ENCODE measurements at places on chromosomes 5 and 9.

GRCh38 chr5:81405126-81405891 is 11.4 kb upstream of the ACOT12 start:
- DNase-seq: no peak

DNA sequence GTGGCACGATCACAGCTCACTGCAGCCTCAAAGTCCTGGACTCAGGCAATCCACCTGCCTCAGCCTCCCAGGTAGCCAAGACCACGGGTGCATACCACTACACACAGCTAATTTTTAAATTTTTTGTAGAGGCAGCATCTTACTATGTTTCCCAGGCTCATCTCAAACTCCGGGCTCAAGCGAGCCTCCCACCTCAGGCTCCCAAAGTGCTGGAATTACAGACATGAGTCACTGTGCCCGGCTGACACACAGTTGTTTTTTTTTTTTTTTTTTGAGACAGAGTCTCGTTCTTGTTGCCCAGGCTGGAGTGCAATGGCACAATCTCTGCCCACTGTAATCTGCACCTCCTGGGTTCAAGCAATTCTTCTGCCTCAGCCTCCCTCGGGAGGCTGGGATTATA is 70.1 kb upstream of the CNOT6 start:
- no peak for DNase-seq

- DNase-seq: no peak
These were observed 4.8 kb downstream of the MCIDAS start for GRCh38 chr5:55222092-55222984.

- no peak for DNase-seq
These were observed 259.0 kb upstream of the IRX1 start for GRCh38 chr5:3336666-3337065.

DNA sequence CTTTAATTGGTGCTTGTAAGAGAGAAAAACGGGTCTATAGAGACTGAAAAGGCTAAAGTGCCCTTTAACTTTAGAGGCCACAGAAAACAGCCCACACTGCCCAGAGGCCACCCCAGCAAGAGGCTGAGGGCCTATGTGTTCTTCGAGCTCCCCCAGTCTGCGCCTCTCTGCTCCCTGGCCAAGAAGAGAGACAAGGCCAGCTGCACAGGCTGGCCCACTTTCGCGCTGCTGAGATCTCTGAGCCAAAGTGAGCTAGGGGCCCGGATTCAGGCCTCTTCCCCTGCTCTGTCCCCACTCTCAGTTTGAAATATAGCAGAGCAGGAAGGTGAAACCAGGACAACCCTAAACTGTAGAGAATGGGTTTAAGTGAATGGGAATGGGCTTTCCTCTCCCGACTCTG is 132.0 kb upstream of the TRIM32 start:
- no peak for DNase-seq

DNA sequence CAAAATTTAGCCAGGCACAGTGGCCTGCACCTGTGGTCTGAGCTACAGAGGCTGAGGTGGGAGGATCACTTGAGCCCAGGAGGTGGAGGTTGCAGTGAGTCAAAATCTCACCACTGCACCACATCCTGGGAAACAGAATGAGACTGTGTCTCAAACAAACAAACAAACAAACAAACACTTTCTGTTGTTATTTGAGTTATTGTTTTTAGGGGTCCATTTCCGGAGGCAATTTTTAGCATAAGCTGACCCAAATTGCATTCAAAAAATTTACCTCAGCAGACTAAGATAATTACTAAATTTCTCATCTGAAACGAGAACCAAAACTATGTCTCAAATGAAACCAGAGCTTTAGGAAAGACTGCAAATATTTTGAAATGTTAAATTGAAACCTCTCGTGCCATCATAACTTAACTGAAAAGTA is 1485.1 kb downstream of the EFNA5 start:
- DNase-seq: no peak

DNA sequence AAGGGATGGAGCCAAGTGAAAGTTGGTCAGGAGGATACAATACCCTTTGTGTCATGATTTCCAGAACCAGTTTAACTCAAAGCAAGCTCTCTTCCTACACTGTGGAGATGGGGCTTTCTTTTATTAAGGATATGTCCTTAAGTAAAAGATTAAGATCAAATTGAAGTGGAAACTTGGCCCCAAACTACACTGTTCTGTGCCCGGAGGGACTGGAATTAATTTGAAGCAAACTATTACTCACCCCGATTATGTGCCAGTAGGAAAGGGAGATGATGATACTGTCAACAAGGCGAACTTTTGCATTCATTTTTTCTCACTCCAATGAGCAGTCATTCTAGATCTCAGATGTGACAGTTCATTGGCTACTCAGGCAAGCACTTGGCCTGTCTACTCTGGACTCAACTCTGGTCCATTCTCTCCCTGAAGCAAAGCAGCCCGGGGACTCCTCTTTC is 186.7 kb downstream of the NTRK2 start:
- DNase-seq: no peak

DNA sequence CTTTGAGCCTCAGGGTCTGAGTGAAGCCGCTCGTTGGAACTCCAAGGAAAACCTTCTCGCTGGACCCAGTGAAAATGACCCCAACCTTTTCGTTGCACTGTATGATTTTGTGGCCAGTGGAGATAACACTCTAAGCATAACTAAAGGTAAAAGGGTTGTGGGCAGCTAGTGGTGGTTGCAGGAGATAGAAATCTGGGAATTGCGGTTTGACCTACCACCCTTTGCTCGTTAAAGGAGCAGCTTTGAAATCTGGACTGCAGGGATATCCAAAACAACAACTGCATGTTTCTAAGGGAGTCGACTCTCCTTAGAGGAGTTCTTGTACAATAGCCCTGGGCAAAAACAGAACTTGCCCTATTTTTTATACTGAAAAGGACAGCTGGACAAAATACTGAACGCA is 19.0 kb downstream of the ABL1 start:
- DNase-seq: no peak
